Activated T-helper 17 cell treated with anti-CD3 and anti-CD28 coated beads, Interleukin-2, amount 50 U/mL, for 72 hours (primary cell): ENCODE measurements at places on chromosomes 1 and 21. TPM values are rescaled to one million over a fixed set of nuclear protein-coding genes. Genes with fewer than 3 reads are reported as not detected.

The CALML6 gene
- total RNA-seq, result 1.7 TPM

The FBXO2 gene
- 4.0 TPM for total RNA-seq

The NPHS2 gene
- not detected for total RNA-seq

The GJA9 gene
- not detected for total RNA-seq

The FAM43B gene
- not detected for total RNA-seq

The KIAA0040 gene
- total RNA-seq, result 34.8 TPM

The ADGRL4 gene
- not detected for total RNA-seq

The CZIB gene
- 48.8 TPM for total RNA-seq
